Stimulated activated CD4-positive, alpha-beta T cell treated with anti-CD3 and anti-CD28 coated beads, Interleukin-4, amount 100 ng/mL, for 4 hours (primary cell): ENCODE measurements at places on chromosomes 6 and 20.

DNA sequence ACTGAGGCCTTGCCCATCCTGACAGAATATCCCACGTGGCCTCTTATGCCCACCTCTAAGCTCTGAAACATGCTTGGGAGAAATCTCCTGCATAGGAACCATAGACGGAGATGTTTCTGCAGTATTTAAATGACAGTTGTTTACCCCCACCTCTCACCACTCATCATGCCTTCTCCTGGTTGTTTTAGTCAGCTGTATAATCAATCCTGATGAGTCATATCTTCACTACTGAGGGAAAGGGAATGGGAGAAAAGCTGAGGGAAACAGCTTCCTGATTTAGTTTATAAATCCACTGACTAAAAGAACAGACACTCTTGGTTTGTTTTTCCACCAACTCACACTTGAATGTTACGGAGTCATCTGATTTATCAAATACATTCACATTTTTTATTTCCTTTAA, 113.2 kb upstream of the TENT5A start:
- no peak for DNase-seq

GRCh38 chr20:46581391-46581790, 30.9 kb upstream of the OCSTAMP start:
- DNase-seq, result no peak

GRCh38 chr6:134204031-134204430, 113.9 kb downstream of the SGK1 start:
- no peak for DNase-seq

GRCh38 chr6:169342710-169343109, 89.1 kb upstream of the THBS2 start:
- no peak for DNase-seq

GRCh38 chr6:126548300-126548699, 208.4 kb downstream of the CENPW start:
- DNase-seq, result no peak

GRCh38 chr6:135033238-135033637, 21.4 kb downstream of the HBS1L start:
- DNase-seq, result no peak
